Non-pigmented ciliary epithelial cell (primary cell): ENCODE measurements at places on chromosomes 12 and 14.

- no peak for DNase-seq
These were observed 1410.0 kb upstream of the TMEM132C start for GRCh38 chr12:126856958-126857357.

DNA sequence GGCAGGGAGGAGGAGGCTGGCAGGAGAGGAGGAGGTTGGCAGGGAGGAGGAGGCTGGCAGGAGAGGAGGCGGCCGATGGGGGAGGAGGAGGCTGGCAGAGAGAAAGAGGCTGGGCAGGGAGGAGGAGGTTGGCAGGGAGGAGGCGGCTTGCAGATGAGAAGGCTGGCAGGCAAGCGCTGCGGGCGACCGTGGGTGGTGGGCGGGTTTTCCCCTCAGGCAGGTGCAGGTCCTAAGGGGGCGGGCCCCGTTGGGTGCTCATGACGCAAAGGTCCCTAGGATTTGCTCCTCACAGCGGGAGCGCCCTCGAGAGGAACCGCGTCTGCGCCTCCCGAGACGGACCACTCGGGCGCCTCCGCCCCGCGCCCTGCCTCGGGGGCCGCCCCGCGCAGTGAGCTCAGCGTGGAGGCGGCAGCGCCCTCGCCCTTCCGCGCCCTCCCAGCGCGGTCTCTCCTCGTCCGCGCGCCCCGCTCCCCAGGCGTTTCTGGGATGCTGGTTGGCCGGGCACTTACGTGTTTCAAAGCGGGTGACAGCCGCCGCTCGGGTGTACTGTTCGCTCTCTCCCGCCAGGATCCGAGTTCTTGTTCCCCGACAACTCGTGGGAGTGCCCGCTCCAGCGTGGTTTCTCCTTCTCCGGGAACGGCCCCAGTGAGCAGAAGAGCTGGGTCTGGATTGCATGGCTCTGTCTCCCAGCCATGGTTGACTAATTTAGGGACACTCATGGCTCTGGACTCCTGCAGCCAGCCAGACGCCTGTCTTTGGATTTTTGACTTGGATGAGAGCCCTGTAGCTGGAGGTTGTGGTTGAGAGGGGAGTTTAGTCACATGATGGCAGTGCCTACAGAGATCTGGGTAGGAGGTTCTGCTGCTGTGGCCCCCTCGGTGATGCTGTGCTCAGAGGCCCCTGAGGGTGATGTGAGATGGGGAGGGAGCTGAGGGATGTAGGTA lies 64.1 kb upstream of the PPP4R3A start:
- peak; percentile 2 for DNase-seq

GRCh38 chr14:53840444-53840843 lies 116.2 kb downstream of the BMP4 start:
- no peak for DNase-seq

DNA sequence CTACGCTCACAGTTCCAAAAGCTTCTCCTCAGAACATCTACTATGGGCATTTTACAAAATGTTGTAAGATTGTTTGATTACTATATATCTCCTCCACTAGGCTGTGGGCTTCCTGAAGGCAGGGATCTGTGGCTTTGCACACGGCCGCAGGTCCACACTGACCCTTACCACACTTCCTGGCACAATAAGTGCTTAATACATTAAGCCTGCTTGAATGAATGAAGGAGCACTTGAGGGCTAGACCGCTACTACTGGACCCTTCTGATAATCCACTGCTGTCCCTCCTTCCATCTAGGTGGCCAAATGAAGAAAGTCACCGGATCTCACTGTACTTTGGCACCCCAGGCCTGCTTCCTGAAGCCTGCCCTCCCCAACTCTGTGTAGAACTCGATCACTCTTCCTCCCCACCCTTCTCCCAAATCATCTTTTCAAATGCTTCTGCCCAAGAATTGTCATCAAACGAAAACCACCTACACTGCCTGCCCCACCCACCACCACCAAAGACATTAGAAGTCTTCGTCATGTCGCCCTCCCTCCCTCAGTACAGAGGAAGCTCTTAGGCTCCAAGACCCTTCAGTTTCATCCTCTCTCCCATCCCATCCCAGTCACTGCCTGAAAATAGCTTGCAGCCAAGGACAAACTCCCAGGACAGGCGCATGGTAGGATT lies 596 bp upstream of the ZBTB39 start:
- no peak for DNase-seq

DNA sequence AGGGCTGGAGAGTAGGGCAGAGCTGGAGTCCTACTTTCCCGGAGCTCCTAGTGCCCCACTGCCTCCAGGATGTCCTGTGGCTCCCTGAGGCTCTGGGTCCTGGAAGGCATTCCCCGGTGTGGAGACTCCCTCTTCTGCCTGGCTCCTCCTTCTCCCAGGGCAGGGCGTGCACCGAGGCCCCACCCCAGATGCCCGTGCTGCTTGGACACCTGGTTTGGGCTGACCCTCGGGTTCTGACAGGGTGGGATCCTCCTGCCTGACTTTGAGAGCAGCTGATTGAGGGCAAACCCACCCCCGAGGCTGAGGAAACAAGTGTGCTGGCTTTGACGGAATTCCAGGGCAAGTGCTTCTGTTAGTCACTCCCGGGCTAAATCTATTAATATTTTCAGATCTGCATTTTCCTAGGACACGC lies 15.4 kb downstream of the TEAD4 start:
- no peak for DNase-seq

- no peak for DNase-seq
These were observed 45.7 kb downstream of the CORO1C start for GRCh38 chr12:108685469-108686260.

DNA sequence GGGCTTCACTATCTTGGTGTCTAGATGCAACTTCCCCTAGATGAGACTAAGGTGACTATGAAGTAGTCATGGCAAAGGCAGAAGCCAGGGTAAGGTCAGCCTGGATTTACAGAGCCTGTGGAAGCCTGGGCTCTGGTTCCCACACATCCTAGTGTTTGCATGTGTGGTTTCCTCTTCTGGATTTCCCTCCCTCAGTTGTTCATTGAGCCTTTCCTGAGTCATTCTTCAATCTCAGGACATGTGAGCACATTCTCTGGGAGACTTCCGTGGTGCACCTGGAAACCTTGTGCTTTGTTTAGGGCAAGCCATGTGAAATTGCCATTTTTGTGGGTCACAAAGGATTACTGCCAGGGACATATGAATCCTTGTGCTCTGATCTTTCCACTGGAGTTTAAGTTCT lies 236.6 kb downstream of the C12orf75 start:
- DNase-seq: no peak

GRCh38 chr12:113734503-113734902 lies 231.6 kb downstream of the RBM19 start:
- no peak for DNase-seq

DNA sequence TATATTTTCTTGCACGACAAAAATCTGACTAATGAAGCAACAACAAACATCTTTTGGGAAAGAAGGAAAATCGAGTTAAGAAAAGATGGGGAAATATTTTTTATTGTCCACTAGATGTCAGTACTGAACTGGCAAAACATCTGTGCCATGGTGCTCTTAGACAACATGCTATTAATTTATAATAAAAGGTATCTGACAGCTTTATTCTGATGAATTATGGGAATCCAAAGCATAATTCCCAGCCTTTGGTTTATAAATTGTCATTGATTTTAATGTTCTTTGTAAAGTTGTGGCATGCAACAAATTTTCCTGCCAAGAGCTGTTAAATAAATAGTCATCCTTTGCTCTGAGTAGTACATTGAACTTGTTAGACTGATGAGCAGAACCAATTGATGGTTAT lies 231.2 kb downstream of the ETNK1 start:
- no peak for DNase-seq

DNA sequence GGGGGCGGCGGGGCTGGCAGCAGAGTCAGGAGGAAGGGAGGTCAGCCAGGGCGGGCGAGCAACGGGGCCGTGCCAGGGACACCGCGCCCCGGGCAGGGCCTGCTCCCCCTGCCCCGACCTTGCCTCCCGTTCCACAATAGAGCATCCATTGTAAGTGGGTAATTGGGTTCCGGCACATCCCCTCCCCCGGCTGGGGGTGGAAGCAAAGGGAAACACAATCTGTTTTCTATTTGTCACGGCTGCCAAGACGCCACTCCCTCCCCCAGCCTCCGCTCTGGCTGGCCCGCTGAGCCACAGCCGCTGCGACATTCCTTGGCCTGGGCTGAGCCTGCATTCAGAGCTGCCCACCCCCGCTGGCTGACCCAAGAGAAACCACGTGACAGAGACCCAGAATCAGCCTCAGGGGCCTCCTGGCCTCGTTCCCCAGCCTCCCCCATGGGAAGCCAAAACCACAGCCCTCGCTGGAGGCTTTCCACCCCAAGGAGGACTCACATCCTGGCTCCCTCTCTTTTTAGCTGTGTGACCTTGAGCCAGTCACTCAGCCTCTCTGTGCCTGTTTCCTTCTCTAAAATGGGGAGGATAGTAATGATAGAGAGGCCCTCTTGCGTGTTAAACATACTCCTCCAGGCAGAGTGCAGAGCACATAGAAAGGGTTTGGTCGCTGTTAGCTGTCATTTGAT lies 117.6 kb downstream of the SCARB1 start:
- no peak for DNase-seq

GRCh38 chr12:48788854-48789775 lies at the start of gene ADCY6:
TSS of gene ADCY6 (minus strand) at chr12:48789089. CDS start at chr12:48783434, 5,655 bp downstream.
- no peak for DNase-seq

GRCh38 chr14:74415115-74415437 lies 10.9 kb downstream of the SYNDIG1L start:
- no peak for DNase-seq

DNA sequence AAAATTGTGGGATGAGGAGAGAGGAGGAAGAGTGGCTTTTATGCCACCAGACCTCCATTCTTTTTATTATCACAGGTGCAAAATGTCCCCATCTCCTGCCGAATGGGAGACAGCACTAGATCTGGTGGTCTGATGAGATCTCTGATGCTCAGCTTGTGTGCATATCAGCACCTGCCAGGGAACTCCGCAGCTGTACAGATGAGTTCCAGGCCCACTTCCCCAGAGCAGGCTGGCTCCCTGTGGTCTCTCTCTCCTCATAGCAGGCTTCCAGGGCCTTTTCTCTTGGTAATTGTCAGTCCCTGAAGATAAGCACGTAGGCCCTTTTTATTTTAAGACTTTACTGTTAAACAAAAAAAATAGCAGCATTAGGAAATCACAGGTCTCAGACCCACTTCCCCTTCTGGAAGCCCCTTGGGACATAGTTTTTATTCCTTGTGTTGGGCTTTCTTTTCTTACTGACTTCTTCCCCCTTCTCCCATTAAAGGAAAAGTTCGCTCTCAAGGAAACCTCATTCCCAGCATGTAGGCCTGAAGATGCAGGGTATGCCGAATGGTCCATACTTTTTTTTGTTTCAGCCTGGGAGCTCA lies 4.5 kb upstream of the TBC1D30 start:
- DNase-seq: no peak
